ENCODE measurements at places on chromosomes 3 and 15.

DNA sequence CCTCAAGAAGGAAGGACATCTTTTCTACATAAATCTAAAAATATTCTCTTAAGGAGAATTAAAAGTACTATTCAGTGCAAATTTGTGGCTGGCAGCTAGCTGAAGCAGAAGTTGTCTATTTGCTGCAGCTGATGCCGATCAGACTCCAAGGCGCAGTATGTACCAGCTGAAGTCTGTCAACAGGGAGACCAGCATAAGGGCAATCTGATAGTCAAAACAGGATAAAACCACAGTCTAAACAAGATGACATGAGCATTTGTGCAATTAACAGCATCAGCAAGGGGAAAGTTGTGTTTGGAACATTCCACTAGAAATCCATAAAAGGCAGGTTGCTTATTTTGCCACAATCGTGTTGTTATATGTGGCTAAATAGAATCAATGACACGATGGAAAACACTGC lies 198.2 kb upstream of the ROBO2 start:
- no peak for DNase-seq

GRCh38 chr3:43640681-43641080 lies 18.9 kb upstream of the ANO10 start:
- no peak for DNase-seq

GRCh38 chr3:42668793-42669217 lies 15.3 kb downstream of the ZBTB47 start:
- DNase-seq = no peak

- no peak for DNase-seq
These were observed 374.1 kb downstream of the EFHB start for GRCh38 chr3:19559724-19560442.

DNA sequence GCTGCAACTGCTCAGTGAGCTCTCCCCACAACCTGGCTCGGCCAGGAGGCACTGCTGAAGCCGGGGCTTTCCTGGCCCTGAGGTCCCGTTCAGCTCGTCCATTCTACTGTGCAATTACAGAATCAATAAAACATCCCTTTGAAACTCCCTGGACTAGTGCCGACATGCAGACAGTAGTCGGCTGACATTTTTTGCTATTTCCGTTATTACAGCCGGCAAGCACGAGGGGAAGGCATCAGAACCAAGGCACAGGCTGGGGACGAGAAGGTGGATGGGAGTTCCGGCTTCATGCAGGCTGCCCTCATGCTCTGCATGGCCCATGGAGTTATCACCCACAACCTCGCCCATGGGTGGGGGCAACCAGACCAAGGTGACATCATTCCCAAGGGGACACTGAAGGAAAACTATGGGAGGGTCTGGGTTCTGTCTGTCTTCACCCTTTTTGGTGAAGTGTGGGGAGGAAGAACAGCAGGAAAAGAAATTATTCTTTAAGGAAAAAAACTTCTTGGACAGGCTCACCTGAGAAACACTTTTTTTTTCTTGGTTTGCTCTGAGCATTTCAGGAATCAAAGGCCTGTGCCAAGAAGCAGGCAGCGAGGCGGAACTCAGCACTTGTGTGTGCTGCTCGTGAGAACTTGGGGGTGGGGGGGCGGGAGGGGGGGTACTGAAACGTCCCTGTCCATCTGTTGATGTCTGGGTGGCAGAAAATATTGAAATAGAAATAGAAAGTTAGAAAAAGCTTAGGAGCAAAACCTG lies 154.5 kb downstream of the FOXP1 start:
- no peak for DNase-seq

DNA sequence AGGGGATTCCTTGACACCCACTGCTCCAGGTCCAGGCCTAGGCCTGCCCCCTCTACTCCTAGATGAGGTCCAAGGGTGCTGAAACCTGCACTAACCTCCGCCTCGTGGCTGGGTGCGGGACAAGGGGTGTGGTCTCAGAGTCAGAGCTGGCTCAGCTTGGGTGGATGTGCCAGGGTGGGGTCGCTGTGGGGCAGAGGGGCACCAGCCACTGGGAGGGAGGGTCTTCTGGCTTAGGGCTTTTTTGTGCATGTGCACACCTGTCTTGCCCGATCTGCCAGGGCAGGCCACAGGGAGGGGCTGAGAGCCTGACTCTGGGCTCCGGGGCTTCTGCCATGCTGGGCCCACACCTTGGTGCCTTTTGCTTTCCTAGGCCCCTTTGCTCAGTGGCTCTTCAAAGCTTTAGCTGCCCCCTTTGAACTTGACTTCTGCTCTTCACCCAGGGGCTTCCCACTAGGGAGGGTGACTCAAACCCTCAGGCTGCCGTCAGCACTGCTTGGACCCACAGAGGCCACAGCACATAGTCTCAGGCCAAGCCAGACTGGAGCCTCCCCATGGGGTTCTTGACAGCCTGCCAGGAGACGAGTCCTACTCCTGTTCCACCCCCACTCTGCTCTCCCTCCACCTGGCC lies 73.0 kb downstream of the KLF13 start:
- no peak for DNase-seq

- no peak for DNase-seq
These were observed 43.3 kb downstream of the LSM3 start for GRCh38 chr3:14221902-14222301.

- DNase-seq = no peak
These were observed 29.9 kb upstream of the POLR2M start for GRCh38 chr15:57676585-57676984.

DNA sequence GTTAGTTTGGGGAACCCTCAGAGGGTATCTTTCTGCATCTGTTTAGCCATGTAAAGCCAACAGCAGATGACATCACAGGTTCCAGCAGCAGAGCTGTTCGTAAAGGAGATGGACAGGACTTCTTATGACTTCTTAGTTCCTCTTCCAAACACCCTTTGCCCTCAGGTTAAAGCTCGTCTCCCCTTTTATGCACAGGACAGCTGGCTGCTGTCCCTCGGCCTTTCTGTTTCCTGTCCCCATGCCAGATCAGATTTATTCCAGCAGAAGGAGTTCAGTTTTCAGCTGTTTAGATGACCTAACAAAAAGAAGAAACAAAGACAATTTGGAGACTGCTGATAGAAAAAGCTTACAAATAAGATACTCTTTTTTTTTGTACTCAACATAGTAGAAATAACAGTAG lies 45.1 kb downstream of the SEC22A start:
- DNase-seq = no peak

- no peak for DNase-seq
These were observed 91.3 kb downstream of the UACA start for GRCh38 chr15:70672081-70672480.

- no peak for DNase-seq
These were observed 184.0 kb downstream of the EBLN2 start for GRCh38 chr3:73245459-73245858.
